ENCODE measurements at places on chromosomes 12 and 14.
A peak's percentile ranks its signal among the peaks of the same experiment; 100 is the strongest.

GRCh38 chr14:36553656-36554260 lies 28.7 kb downstream of the NKX2-8 start:
- H3K4me3 ChIP-seq: no peak overlapping the region
- no peak for DNase-seq
- H3K4me1 ChIP-seq: no peaks in the 10 kb centered on the region
- peaks cover 3% of the 10 kb centered on the region for H3K27me3 ChIP-seq

DNA sequence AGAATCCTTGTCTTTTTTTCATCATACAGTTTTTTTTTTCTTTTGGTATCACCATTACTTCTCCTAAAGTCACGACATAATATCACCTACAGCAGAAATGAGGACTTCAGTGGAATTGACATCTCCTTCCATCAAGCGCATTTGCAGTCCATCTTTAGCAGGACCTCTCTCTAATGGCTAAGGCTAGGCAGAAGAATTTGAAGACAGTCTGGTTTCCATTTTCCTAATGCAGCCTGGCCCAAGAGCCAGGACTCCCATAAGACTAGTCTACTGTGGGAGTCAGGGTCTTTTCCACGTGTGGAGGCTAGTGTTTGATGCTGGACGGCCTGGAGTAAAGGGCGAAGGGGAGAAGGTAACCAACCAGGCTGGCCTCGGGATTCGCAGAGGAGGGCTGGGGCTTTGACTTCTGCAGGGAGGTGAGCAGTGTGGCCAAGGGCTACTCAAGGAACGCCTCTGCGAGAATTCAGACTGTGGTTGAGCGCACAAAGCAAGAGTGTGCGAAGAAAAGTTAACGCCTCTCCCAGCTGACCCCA lies 769 bp upstream of the ZNF740 start:
- H3K27me3 ChIP-seq: no peaks in the 10 kb centered on the region
- H3K4me1 ChIP-seq: peaks cover 44% of the 10 kb centered on the region
- H3K27ac ChIP-seq: peak overlapping the region; percentile 86
- H3K4me3 ChIP-seq: peak overlapping the region; percentile 79
- peaks cover 11% of the 10 kb centered on the region for H3K36me3 ChIP-seq

DNA sequence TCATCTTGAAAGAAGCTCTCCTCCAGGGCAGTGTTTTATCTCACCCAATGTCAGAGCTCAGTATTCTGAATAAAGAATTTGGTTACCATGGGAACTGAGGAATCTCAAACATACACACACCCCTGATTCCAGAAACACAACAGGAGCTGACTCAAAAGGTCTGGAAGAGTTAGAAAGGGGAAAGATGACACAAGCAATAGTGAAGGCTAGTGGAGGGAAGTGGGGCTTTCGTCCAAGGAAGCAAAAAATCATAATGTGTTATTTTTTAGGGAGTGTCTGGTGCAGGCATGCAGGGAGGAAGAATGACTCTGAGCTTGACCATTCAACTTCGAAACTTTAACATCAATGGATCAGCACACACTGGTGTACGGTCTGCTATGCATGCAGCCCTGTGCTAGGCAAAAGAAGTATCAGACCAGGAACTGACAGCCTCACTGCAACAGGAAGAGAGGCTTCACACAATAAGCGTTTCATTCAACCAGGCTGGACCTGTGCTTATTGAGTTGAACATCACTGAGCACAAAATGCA lies 20.3 kb downstream of the HEBP1 start:
- no peaks in the 10 kb centered on the region for H3K27me3 ChIP-seq
- no peak overlapping the region for H3K4me3 ChIP-seq
- H3K4me1 ChIP-seq: no peaks in the 10 kb centered on the region
- H3K27ac ChIP-seq: no peak overlapping the region
- DNase-seq: no peak
- H3K36me3 ChIP-seq: peaks cover 4% of the 10 kb centered on the region

GRCh38 chr12:31832740-31833729 lies 104.2 kb upstream of the AMN1 start:
- no peak overlapping the region for H3K27ac ChIP-seq
- H3K36me3 ChIP-seq: no peaks in the 10 kb centered on the region
- peak overlapping the region; percentile 26 for H3K4me3 ChIP-seq
- no peaks in the 10 kb centered on the region for H3K27me3 ChIP-seq
- DNase-seq: peak; percentile 61

DNA sequence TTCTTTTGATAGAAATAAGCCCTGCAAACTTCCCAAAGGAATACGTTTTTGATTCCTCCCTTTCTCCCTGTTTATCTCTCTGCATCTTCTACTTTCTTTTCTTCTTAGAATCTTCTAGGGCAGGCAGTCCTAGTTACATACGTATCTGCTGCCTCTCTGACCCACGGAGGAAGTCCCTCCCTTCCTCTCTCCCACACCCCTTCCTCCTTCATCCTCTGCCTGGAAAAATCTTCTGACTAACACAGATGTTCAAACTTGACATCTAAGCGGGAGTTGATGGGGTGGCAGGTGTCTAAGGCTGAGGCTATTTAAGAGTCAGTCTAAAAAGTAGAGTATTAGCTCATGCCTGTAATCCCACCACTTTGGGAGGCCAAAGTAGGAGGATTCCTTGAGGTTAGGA lies 88.6 kb downstream of the MAP1LC3B2 start:
- no peaks in the 10 kb centered on the region for H3K27me3 ChIP-seq
- DNase-seq: no peak
- H3K36me3 ChIP-seq: no peaks in the 10 kb centered on the region
- no peaks in the 10 kb centered on the region for H3K4me1 ChIP-seq
- H3K27ac ChIP-seq: no peak overlapping the region

GRCh38 chr12:27747111-27747820 lies 32.8 kb upstream of the KLHL42 start:
- no peaks in the 10 kb centered on the region for H3K36me3 ChIP-seq
- no peak for DNase-seq
- no peak overlapping the region for H3K27ac ChIP-seq
- no peak overlapping the region for H3K4me3 ChIP-seq
- no peaks in the 10 kb centered on the region for H3K27me3 ChIP-seq
- no peaks in the 10 kb centered on the region for H3K4me1 ChIP-seq

GRCh38 chr12:47740606-47741339 lies 15.5 kb upstream of the ENDOU start:
- no peaks in the 10 kb centered on the region for H3K36me3 ChIP-seq
- no peak for DNase-seq
- no peaks in the 10 kb centered on the region for H3K27me3 ChIP-seq
- H3K4me3 ChIP-seq: no peak overlapping the region

DNA sequence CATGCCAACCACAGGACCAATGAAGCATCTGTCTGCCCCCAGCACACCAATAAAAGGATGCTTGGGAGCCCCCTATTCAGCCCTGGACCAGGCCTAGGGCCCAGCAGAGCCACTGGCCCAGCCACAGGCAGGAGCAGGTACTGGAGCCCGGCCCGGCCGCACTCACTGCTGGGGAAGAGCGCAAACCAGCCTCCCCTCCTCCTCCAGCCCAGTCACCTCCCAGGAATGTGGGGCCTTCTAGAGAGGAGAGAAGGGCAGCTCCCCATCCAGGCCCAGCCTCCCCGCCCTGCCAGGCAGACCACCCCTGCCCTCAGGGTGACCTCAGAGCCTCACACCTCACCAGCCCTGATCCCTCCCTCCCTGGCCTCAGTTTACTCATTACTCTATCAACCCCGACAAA lies 56.2 kb downstream of the CCNK start:
- DNase-seq: no peak
- no peaks in the 10 kb centered on the region for H3K36me3 ChIP-seq
- H3K4me1 ChIP-seq: no peaks in the 10 kb centered on the region
- no peak overlapping the region for H3K27ac ChIP-seq
- H3K4me3 ChIP-seq: no peak overlapping the region

GRCh38 chr12:112308652-112309051 lies 73.6 kb downstream of the HECTD4 start:
- no peaks in the 10 kb centered on the region for H3K27me3 ChIP-seq
- no peak overlapping the region for H3K4me3 ChIP-seq
- DNase-seq: no peak
- H3K4me1 ChIP-seq: no peaks in the 10 kb centered on the region

DNA sequence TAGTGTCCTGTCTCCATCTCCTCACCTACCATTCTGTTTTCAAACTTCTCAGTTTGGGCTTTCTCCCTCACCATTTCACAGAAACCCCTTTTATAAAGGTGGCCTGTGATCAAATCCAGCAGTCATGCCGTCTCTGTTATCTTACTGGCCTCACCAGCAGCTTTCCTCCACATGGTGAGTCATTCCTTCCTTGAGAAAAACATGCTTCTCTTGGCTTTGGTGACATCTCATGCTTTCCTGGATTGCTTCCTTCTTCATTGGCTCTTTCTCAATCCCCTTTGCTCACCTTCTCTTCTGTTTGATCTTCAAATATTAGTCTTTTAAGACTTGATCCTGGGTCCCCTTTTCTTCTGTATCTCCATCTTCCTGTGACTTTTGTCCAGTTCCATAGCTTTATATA lies 164.9 kb downstream of the ANO4 start:
- H3K36me3 ChIP-seq: no peaks in the 10 kb centered on the region
- H3K27ac ChIP-seq: no peak overlapping the region
- no peak for DNase-seq
- H3K27me3 ChIP-seq: no peaks in the 10 kb centered on the region
- H3K4me1 ChIP-seq: no peaks in the 10 kb centered on the region
